RCC 7860 (cell line): ENCODE measurements at places on chromosomes 3 and 15.

GRCh38 chr3:111870620-111871019 is 11.6 kb downstream of the PHLDB2 start:
- no peak for DNase-seq

- DNase-seq = no peak
Observed at GRCh38 chr3:43043071-43043766, 62.7 kb downstream of the POMGNT2 start.

DNA sequence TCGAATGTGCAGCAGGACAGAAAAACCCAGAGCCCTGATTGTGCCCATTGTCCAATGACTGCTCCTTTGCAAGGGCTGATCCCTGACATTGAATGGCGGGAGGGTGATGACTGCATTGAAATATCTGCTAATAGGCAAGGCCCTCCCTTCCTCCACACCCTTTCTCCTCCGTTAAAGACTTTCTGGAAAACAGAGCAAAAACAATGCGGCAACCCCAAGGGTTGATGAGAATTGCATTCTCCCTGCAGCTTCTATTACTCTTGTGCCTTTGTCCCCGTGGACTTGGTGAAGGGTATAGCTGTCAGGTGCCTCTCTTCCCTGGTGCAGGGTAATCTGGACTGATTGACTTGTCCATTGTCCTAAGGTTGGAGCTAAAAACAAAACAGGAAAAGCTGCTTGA is 71.8 kb downstream of the THSD4 start:
- no peak for DNase-seq

- no peak for DNase-seq
Observed at GRCh38 chr15:66588971-66589370, 23.2 kb upstream of the LCTL start.

- no peak for DNase-seq
Observed at GRCh38 chr15:53549697-53550305, 209.7 kb downstream of the WDR72 start.

DNA sequence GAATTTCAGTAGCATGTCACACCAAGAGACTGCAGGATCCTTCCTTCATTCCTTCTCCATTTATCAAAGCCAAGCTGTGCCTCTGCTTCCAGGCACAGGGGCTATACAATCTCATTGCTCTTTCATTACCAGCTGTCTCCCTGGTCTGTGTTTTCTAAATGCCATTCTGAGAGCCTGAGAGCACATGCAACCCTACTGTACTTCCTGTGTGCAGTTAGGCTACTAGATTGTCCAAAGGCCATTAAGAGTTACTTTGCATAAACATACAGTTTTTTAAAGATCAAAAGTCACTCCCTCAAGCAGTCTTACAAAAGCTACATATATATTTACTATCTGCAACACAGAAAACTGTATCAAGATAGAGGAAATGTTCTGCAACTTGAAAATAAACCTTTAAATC is 110.1 kb downstream of the CFAP44 start:
- DNase-seq = no peak

GRCh38 chr15:65339416-65339815 is 34.9 kb downstream of the RNU5B-1 start:
- DNase-seq = no peak
